NCI-H1436 treated with DMSO at 0.1 percent for 48 hours (cell line): ENCODE measurements at places on chromosomes 13 and 19.

- no peak for DNase-seq
Measured at GRCh38 chr13:91323349-91323748, 24.1 kb upstream of the MIR17HG start.

DNA sequence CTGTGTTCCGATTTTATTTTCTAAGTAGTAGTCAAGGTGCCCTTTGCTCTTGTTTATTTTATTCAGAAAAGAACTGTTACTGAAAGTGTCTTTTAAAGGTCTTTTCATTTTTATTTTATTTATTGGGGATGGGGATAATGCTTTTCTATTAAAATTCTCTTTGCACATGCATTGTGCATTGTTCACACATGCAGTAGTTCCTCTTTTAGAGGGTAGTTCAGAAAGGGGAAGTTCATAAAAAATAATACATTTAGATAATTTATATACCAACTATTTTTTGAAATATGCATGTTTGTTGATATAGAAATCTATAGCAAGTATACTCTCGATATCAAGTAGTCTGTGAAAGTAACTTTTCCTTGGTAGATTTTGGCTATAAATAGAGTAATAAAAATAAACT lies 3.5 kb downstream of the GPC5 start:
- no peak for DNase-seq

GRCh38 chr13:22736084-22736767 lies 444.6 kb upstream of the SGCG start:
- no peak for DNase-seq

- DNase-seq, result no peak
Measured at GRCh38 chr19:19103167-19103566, 35.1 kb downstream of the TMEM161A start.

GRCh38 chr13:23724196-23724970 lies 154.2 kb downstream of the TNFRSF19 start:
- DNase-seq, result no peak

DNA sequence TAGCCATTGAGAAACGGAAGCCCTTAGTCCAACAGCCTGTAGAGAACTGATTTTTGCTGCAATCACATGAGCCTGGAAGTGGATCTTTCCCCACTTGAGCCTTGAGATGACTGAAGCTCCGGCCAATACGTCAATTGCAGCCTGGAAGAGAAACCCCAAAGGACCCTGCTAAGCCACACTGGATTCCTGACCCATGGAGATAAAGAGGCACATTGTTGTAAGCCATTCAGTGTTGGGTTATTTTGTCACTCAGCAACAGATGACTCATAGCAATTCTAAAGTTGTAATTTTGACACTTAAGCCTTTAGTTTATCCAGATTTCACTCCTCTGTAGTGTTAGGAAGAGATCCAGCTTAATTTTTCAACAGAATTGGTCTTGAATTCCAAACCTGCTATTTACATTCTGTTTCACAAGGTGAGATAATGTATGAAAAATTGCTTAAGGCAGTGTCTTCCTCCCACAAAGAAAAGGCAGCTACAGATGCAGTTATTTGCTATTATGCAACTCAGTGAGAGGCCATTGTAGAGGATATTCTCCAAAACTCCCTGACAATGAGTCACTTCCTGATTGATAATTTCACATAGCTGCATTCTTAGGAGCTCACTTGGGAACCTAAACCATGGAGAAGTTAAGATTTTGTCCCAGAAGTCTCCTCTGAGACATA lies 59.4 kb upstream of the TSHZ3 start:
- DNase-seq, result no peak

GRCh38 chr19:32824916-32825608 lies 44.5 kb downstream of the SLC7A9 start:
- DNase-seq, result no peak

DNA sequence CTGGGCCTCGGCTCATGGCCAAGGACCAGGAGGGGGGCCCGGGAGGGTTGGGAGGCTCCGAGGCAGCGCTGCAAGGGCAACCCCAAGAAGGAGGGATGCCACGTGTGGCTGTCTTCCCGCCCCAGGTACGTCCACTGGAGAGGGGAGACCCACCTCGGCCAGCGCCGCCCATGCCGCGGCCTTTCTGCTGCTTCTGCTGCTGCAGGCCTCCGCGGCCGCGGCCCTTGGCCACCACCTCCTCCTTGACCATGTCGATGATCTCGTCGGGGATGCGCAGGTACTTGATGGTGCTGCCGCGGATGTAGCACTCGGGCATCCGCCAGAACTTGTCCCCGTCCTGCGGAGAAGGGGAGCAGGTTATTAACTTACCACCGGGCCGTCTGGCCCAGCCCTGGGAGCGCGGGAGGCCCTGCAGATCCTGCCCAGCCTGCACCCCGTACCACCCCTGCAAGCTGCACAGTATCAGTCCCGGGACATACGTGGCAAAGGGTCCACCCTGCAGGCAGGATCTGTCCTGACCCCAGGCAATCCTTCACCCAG lies 13.3 kb downstream of the LSM4 start:
- DNase-seq, result no peak

GRCh38 chr13:21016487-21016886 lies 44.9 kb downstream of the LATS2 start:
- DNase-seq, result no peak

DNA sequence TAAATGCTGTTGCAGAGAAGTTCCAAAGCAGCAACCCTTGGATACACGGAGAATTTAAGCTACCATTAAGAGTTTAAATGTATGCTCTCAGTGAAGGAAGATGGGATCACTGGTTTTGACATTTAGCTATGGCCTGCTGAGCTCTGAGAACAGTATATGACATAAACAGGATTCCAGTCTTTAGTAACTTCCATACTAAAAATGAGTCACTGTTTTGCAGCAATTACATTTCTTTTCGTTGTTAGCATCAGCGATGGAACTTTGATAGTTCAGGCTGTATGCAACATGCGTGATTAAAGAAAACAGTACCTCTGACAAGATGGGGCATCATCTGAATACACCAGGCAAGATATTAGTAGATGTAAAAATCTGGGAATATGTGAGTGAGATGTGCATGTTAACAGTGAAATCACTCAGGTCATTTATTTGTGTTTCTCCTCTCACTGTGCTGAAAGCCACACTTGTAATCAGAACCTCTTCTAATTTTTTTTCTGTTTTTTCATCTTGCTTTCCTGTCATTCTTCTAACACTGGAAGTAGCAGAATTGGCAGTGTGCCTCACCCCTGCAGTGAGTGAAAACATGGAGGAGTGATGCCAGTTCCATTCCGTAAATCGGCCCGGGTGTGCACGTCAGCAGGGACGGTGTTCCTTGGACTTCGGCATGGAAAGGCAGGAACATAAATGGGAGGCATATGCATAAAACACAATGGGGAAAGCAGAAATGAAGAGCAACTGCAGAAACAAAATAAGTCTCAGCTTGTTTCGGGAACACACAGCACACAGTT lies 361.5 kb downstream of the OXGR1 start:
- no peak for DNase-seq

DNA sequence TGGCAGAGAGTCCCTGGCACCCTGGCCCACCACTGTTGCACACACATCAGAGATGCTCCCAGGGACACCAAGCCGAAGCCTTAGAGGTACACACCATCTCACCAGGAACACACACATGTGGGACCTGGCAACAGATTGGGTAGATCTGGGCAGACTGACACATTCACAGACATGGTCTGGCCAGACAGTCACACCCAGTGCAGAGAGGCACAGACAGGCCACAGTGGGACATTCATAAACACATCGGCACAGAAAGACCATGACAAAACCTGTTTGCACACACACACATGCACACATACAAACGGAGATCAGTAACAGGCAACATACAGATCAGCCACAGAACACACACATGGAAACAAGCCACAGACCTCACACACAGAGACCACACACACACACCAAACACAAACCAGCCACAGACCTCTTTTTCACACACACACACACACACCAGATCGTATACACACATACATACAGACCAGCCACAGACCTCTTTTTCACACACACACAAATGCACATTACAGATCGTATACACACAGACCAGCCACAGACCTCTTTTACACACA lies 6.3 kb upstream of the JUNB start:
- no peak for DNase-seq

GRCh38 chr13:51222686-51223559 lies 725 bp downstream of the FAM124A start:
- no peak for DNase-seq

DNA sequence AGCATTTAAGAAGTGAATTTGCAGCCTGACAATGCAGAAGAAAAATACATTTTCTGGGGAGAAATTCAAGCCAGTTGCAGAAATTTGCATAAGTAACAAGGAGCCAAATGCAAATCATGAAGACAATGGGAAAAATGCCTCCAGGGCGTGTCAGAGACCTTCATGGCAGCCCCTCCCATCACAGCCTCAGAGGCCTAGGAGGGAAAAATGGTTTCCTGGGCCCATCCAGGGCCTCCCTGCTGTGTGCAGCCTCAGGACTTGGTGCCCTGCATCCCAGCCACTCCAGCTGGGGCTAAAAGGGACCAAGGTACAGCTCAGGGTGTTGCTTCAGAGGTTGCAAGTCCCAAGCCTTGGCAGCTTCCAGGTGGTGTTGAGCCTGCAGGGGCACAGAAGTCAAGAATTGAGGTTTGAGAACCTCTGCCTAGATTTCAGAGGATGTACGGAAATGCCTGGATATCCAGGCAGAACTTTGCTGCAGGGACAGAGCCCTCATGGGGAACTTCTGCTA lies 16.7 kb upstream of the ITM2B start:
- DNase-seq, result no peak

DNA sequence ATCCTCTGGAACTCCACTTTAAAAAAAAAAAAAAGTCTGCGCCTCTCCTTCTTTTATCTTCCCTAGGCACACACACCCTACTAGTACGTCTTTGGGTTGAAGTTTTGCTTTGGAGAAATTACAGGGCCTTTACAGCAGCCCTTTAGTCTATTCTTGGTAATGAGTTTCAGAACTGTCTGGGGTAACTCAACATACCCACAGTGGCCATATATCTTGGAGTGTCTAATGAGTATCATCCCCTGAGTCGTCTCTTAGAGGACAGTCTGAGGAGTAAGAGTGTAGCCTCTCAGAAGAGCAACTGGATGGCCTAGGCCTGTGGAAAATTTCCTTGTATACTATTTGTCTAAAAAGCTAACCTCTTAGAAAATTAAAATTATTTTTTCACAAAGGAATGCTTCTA lies 6.1 kb upstream of the ZNF681 start:
- DNase-seq, result no peak

DNA sequence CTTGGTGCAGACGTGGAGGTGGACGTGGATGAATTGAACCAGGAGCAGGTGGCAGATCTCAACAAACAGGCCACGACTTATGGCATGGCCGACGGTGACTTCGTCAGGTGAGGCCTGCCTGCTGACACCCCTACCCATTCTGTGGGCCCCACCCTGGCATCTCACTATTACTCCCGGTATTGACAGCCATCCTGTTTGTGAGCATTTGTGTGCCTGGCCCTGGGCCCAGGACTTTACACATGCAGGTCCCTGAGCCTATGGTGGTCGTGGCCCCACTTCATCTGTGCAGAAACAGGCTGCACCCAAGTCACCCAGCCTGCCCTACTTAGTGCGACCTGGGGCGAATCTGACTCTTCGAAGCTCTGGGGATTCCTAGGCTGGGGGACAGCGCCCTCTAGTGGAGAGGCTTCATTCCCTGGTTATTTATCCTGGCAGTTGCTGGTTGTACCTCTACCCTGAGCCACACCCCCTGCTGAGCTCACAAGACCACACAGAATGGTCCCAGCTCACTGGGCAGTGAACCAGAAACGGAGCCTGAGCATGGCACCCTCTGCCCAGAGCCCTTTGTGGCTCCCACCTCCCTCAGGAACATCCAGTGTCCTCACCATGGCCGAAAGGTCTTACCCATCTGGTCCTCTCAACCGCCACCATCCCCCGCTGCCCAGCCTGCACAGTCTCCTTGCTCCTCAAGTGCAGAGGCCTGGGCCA lies 16.9 kb downstream of the ZNF296 start:
- no peak for DNase-seq

DNA sequence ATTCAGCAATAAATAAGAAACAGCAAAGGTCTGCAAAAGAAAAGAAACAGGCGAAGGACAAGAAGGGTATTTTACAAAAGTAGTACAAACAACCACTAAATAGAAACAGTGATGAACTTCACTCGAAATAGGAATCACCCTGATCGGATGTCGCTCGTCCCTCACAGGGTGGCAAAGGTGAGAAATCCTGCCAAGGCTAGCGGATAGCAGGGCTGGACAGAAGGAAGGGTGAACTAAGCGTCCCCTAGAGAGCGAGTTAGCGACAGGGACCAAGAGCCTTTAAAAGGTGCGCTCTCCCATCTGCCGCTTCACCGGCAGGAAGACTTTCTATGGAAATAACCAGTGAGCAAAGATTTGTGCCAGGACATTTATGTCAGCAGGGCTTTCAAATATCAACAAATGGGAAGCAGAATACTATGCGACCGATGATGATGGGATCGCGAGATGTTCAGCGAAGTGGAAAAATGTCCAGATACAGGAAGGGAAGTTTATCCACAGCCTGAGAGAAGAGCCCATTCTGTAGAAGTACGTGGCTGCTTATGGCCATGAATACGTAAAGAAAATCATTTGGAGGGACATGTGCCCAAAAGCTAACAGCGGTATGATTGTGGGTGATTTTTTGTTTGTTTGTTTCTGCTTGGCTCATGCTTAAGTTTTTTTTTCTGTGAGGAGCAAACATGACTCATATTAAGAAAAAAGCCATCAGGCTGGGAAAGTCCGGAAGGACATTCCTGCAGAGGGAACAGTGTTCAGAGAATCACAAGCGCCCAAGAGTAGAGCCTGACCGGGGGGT lies 18.9 kb downstream of the ELAVL1 start:
- DNase-seq, result no peak

DNA sequence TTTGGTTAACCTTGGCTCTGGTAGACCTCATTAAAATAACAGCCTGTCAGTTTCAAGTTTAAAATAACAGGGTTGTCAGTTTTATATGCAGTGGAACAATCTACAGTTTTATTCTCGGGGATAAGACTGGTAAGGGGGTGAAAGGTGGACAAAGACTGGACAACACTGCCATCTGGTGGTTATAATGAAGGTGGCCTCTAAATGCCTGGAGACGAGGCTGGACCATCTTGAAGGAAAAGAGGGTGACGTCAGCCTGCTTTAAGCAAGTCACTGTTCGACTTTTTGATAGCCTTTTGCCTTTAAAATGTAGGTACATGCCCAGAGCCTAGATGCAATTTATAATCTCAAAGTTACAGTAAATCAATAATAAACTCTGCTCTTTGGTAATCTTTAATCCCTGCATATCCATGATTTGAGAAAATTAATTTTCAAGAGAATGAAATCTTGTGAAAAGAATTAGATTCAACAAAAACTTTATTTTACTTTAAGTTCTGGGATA lies 117.0 kb downstream of the DCT start:
- DNase-seq, result peak; percentile 41
